ENCODE measurements at places on chromosomes 2 and 18.
A peak's percentile ranks its signal among the peaks of the same experiment; 100 is the strongest.

DNA sequence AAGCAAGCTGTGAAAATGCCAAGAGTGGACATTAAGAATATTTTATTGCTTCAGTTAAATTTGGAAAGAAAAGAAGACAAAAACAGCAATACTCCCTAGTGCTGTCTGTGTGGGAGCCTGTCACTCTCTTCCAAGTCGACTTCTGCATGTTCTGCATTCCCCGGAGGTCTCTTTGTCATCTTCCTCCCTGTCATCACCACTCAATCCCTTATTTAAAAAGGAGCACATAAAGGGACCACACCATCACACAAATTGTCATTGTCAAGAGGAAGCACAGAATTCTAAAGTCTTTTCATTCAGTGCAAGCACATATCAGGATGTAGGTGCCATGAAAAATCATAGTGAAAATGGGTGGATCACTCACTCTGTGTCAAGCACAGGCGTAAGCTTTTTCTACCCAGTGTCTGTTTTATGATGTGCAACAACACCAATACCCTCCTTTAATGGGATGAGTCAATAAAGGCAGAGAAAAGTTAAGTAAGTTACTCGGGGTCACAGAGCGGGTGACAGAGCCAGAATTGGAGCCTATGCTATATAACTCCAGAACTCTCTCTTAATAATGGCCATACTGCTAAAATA is 222.4 kb upstream of the HNMT start:
- no peak for DNase-seq

- DNase-seq = no peak
Measured at GRCh38 chr2:113053666-113054065, 999 bp upstream of the IL36B start.

DNA sequence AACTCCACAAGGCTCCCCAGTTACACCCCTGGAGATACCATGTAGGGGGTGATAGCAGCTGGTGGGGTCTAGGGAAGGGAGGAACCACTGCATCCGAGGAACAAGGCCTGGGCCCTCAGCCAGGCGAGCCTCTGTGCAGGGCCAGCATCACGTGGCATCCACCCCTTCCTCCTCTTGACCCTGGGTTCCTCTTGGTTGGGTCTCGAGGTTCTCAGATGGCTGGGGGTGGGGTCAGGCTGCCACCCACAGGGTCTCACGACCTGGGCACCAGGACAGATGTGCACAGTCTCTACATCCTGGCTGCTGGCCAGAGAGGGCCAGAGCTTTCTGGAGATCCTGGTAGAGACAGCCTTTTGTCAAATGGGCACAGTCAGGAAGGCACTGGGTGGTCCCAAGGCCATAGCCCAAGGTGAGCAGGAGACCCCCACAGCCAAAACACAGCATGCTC is 10.4 kb downstream of the HS6ST1 start:
- no peak for DNase-seq

DNA sequence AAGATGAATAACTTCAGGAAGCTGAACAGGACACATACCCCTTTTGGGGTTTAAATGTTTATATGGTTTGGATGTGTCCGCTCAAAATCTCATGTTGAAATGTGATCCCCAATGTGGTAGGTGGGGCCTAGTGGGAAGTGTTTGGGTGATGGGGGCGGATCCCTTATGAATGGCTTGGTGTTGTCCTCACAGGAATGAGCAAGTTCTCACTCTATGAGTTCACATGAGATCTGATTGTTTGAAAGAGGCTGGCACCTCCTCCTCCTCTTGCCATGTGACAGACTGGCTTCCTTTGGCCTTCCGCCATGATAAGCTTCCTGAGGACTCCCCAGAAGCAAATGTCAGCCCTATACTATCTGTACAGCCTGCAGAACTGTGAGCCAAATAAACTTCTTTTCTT is 88.6 kb upstream of the ZNF532 start:
- DNase-seq = no peak

GRCh38 chr2:42054714-42055430 is 7.1 kb downstream of the PKDCC start:
- no peak for DNase-seq

DNA sequence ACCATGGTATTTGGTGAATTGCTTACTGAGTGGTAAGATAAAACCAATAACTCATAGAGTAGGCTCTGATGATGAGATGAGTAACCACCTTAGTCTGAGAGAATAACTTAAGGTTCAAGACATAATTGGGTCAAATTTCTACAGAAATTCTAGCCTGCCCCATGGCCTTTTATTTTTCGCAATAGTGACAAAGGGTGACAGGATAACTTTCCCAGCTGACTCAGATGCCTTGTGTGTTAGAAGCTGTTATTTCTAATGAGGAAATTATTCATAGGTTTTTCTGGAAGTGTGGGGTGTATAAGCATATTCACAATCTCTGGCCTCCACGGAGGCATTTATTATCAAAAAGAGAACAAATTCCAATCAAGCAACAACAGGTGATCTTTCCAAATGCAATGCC is 159.0 kb downstream of the NUP35 start:
- DNase-seq = no peak

DNA sequence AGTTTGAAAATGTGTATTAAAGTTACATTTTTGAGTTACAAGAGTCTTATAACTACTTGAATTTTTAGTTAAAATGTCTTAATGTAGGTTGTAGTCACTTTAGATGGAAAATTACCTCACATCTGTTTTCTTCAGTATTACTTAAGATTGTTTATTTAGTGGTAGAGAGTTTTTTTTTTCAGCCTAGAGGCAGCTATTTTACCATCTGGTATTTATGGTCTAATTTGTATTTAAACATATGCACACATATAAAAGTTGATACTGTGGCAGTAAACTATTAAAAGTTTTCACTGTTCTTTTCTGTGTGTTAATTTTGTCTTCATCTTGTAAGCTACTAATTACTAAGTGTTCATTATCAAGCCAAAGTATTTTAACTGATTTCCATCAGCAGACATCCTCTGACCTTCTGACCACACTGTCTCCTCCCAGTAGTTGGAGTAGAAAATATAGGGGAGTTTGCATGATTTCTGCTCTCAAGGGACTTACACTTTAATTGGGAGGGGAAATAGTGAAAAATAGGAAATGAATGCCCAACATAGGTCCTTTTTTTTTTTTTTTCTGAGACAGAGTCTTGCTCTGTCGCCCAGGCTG is 4.3 kb downstream of the PMAIP1 start:
- peak; percentile 21 for DNase-seq
